Neural crest cell (in vitro differentiated cells): ENCODE measurements at places on chromosomes 3 and 15. TPM values are rescaled to one million over a fixed set of nuclear protein-coding genes. Genes with fewer than 3 reads are reported as not detected.

The NR2F2 gene
- 147 and 150 TPM in 2 replicates for total RNA-seq

The SIDT1 gene
- 0.23 and 0.41 TPM in 2 replicates for total RNA-seq

The SKIL gene
- 17.7 and 18.0 TPM in 2 replicates for total RNA-seq

The ZDHHC23 gene
- 0.28 and 0.34 TPM in 2 replicates for total RNA-seq

The GPR156 gene
- total RNA-seq, result 1.4 and 2.4 TPM in 2 replicates

The MYRIP gene
- total RNA-seq, result 0.48 and 0.54 TPM in 2 replicates

The TWF2 gene
- 30.7 and 31.7 TPM in 2 replicates for total RNA-seq

The ASB14 gene
- total RNA-seq, result not detected in 2 replicates

The PLSCR1 gene
- 27.5 and 29.8 TPM in 2 replicates for total RNA-seq

The CATSPER2 gene
- 2.7 and 2.8 TPM in 2 replicates for total RNA-seq

The ONECUT1 gene
- 36.5 and 41.6 TPM in 2 replicates for total RNA-seq

The NPAP1 gene
- 0.23 and 0.30 TPM in 2 replicates for total RNA-seq

The GABRB3 gene
- 19.8 and 23.7 TPM in 2 replicates for total RNA-seq

The MAGI1 gene
- 47.7 and 49.8 TPM in 2 replicates for total RNA-seq

The ALDH1A2 gene
- 0.91 and 1.7 TPM in 2 replicates for total RNA-seq

The CHDH gene
- total RNA-seq, result 3.0 and 4.3 TPM in 2 replicates

The CX3CR1 gene
- 0.26 TPM in 1 of 2 replicates, not detected in the other for total RNA-seq

The ZNF660 gene
- 26.1 and 29.8 TPM in 2 replicates for total RNA-seq

The SNURF gene
- 12.1 and 14.0 TPM in 2 replicates for total RNA-seq

The DPH3 gene
- 31.9 and 32.1 TPM in 2 replicates for total RNA-seq

The PLS1 gene
- 5.6 and 5.7 TPM in 2 replicates for total RNA-seq

The DNASE1L3 gene
- total RNA-seq, result not detected in 2 replicates

The ACAP2 gene
- total RNA-seq, result 35.7 and 37.8 TPM in 2 replicates

The SV2B gene
- total RNA-seq, result not detected in 2 replicates

The WNT5A gene
- 14.4 and 14.7 TPM in 2 replicates for total RNA-seq

The PTH1R gene
- 0.14 and 0.34 TPM in 2 replicates for total RNA-seq

The NR1I2 gene
- 0.26 TPM in 1 of 2 replicates, not detected in the other for total RNA-seq

The SLC22A13 gene
- 0.19 and 0.41 TPM in 2 replicates for total RNA-seq

The BFSP2 gene
- not detected in 2 replicates for total RNA-seq

The NR2C2 gene
- 34.4 and 37.7 TPM in 2 replicates for total RNA-seq

The TXNRD3 gene
- total RNA-seq, result 12.8 and 13.8 TPM in 2 replicates

The MST1R gene
- total RNA-seq, result 1.4 and 2.6 TPM in 2 replicates

The REC114 gene
- not detected in 2 replicates for total RNA-seq

The CHRD gene
- total RNA-seq, result 3.2 and 4.0 TPM in 2 replicates

The ARGFX gene
- total RNA-seq, result not detected in 2 replicates

The CCDC33 gene
- 15.1 and 15.6 TPM in 2 replicates for total RNA-seq

The ARHGAP31 gene
- total RNA-seq, result 5.4 and 6.3 TPM in 2 replicates

The CPOX gene
- 28.1 and 29.8 TPM in 2 replicates for total RNA-seq

The RETNLB gene
- not detected in 2 replicates for total RNA-seq

The LMOD3 gene
- 3.8 and 4.2 TPM in 2 replicates for total RNA-seq

The CMTM8 gene
- 4.4 TPM in 2 replicates for total RNA-seq

The TOPAZ1 gene
- not detected in 2 replicates for total RNA-seq

The SMCO1 gene
- total RNA-seq, result not detected in 2 replicates
